ENCODE measurements at places on chromosomes 3 and 15. TPM values are rescaled to one million over a fixed set of nuclear protein-coding genes. Genes with fewer than 3 reads are reported as not detected.

DNA sequence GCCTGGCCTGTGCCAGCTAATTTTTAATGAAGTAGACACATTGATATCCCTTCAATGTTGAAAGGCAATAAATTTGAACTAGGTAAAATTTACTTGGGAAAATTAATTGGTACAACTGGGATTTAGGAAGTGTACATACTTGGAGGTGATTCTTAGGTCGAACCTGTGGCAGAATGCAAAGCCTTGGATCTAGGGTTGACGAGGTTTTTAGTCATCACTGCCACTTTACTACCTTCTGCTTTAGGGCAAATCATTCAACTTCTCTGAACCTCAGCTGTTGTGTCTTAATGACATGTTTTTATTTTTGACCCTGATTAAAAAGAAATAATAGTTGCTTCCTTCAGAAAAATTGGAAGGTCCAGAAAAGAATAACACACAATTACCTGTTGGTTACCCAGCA, 2.5 kb downstream of the APPL1 start:
- H3K27me3 ChIP-seq = no peaks in the 10 kb centered on the region
- H3K27ac ChIP-seq = no peak overlapping the region
- DNase-seq = no peak
- H3K4me3 ChIP-seq = no peak overlapping the region
- H3K36me3 ChIP-seq = no peaks in the 10 kb centered on the region

The PYGO1 gene
- 2.5 TPM for total RNA-seq

DNA sequence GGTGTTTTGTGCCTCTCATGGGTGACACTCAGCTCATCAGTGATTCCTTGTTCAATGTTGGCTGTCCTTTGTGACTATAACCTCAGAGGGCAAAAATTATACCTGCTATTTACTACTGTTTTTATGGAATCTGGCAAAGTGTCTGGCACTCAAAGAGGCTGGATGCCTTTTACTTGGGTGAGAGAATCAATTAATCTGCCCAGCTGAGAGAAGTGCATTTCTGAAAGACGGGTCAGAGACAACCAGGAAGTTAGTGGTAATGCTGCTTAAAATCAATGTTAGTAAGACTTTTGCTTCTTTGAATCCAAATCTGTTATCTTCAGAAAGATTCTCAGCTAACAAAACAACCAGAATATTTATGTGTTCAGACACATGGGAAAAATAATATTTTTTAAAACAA, 436.2 kb upstream of the SUCLG2 start:
- DNase-seq = no peak
- H3K4me3 ChIP-seq = no peak overlapping the region
- H3K4me1 ChIP-seq = no peaks in the 10 kb centered on the region
- no peaks in the 10 kb centered on the region for H3K27me3 ChIP-seq
- H3K27ac ChIP-seq = no peak overlapping the region
- no peaks in the 10 kb centered on the region for H3K36me3 ChIP-seq

GRCh38 chr15:76968306-76968705, 26.6 kb upstream of the PSTPIP1 start:
- no peaks in the 10 kb centered on the region for H3K4me1 ChIP-seq
- H3K27me3 ChIP-seq = no peaks in the 10 kb centered on the region
- no peak overlapping the region for H3K4me3 ChIP-seq
- no peak for DNase-seq
- no peaks in the 10 kb centered on the region for H3K36me3 ChIP-seq

Data from Peyer's patch (tissue), 4 donors.